Mammary epithelial cell (primary cell): ENCODE measurements at places on chromosomes 2 and 18.

DNA sequence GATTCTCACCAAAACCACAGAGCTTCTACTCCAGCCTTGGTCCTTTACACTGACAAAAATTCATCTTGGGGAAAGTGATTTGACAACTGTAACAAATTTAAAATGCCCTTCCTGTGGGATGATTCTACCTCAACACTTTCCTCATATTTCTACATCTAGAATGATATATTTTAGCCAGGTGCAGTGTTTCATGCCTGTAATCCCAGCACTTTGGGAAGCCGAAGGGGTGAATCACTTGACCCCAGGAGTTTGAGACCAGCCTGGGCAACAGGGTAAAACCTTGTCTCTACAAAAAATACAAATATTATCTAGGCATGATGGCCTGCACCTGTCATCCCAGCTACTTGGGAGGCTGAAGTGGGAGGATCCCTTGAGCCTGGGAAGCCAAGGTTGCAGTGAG is 408.6 kb downstream of the CDH7 start:
- DNase-seq: no peak

- no peak for DNase-seq
Measured at GRCh38 chr2:73070643-73071359, 711 bp downstream of the SFXN5 start.

- DNase-seq: peak; percentile 75
Measured at GRCh38 chr2:44833171-44834069, 108.1 kb upstream of the SIX3 start.

- DNase-seq: peak; percentile 23
Measured at GRCh38 chr18:9097349-9097748, 5.2 kb upstream of the NDUFV2 start.

GRCh38 chr18:48216639-48217257 is 192.4 kb downstream of the ZBTB7C start:
- no peak for DNase-seq
